ENCODE measurements at places on chromosomes 7 and 10. TPM values are rescaled to one million over a fixed set of nuclear protein-coding genes. Genes with fewer than 3 reads are reported as not detected.
A peak's percentile ranks its signal among the peaks of the same experiment; 100 is the strongest.

The ZNF804B gene
- not detected for total RNA-seq

The CAV2 gene
- 42.5 TPM for total RNA-seq

The SLC18A2 gene
- 11.5 TPM for total RNA-seq

The CHRM2 gene
- 1.2 TPM for total RNA-seq

The WBP1L gene
- total RNA-seq, result 80.8 TPM

The SSC4D gene
- not detected for total RNA-seq

The TBL2 gene
- 29.0 TPM for total RNA-seq

The LIPA gene
- 27.7 TPM for total RNA-seq

- no peak overlapping the region for H3K27ac ChIP-seq
- H3K4me1 ChIP-seq, result peaks cover 7% of the 10 kb centered on the region
- DNase-seq, result no peak
- H3K27me3 ChIP-seq, result no peaks in the 10 kb centered on the region
- no peak overlapping the region for H3K4me3 ChIP-seq
Observed at GRCh38 chr10:11335167-11335652, 276.2 kb downstream of the USP6NL start.

DNA sequence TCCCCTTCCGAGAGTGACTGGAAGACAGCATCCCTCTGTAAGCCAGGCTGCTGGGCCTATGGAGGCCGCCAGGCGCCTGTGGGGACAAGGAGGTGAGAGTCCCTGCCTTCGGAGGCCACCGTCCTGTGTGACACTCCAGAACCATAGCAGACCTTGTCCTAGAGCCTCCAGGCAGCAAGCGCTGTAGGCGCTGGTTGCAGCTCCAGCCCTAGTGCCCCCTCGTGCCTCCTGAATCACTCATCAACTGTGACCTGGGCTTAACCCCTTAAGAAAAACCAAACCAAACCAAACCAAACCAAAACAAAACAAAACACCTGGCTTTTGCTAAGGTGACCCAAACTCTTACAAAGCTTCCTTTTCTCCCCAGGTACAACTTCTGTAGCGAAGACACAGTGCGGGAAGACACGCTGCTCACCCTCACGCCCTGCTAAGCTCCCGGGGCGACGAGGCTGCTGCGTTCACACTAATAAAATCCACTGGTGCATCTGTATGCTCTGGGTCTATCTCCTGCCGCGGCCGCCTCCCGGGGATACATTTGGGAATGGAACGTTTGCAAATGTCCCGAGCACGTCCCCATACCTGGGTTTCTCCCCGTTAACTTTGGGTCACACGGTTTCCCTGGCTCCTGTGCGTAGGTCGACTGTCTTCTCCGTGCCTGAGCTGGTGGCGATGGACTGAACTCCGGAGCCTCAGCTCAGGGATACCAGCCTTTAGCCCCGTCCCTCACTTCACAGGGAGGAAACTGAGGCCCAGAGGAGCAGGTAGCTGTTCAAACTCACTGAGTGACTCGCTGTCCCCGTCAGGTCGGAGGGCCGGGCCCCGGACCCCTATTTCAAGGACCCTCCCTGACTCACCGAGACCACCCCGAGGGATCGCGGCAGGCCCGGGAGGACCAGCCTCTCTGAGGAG is 11.8 kb upstream of the PNLIPRP2 start:
- H3K36me3 ChIP-seq, result no peaks in the 10 kb centered on the region
- no peak overlapping the region for H3K27ac ChIP-seq
- H3K4me3 ChIP-seq, result peak overlapping the region; percentile 8

DNA sequence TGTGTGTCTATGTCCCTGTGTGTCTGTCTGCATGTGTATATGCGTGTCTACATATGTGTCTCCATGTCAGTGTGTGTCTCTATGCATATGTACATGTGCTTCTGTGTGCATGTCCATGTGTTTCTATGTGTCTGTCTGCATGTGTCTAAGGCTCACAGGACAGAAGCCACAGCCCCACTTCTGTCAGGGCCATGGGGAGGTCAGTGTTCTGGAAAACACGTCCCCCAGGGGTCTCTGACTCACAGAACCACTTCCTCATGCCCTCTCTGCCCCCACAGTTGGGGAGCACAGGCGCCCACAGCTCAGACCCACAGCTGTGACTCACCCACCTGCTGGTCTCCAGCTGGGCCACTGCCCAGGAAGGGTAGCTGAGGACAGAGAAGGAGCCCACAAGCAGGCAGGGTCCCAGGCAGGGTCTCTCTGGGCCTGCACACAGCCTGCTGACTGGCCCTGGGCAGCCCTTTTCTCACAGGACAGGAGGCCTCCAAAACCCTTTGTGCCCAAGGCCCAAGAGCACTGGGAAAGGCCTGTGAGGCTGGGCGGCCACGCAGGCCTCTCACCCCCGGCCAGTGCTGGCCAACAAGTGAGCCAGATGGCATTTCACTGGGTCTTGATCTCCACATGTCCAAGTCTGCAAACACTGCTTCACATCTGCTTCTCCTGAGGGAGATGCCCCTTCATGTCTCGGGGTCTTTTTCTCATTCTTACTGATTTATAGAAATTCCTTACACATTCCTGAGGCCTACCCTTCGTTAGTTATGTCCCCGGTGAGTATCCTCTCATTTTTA is 102.9 kb upstream of the FAM20C start:
- H3K4me3 ChIP-seq, result no peak overlapping the region
- H3K27me3 ChIP-seq, result no peaks in the 10 kb centered on the region
- peak; percentile 87 for DNase-seq
- H3K4me1 ChIP-seq, result peaks cover 40% of the 10 kb centered on the region
- no peaks in the 10 kb centered on the region for H3K36me3 ChIP-seq
- peak overlapping the region; percentile 82 for H3K27ac ChIP-seq

DNA sequence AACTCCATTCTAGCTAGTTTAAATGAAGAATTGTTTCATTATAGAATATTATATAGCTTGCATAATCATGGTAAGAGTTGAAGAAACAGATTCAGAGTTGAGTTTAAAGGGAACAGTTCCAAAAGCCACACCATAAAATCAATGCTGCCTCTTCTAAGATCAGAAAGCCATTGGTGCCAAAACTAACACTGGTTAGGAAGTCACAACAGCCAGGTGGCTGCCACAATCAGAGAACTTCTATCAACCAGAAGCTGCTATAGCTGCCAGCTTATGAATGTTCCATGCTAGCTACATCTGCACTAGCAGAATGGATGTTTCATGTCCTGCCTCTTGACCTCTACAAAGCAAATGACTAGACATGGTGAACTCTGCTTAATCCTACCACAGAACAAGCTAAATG is 583.1 kb upstream of the LRRN3 start:
- no peak for DNase-seq
- H3K27ac ChIP-seq, result no peak overlapping the region
- no peak overlapping the region for H3K4me3 ChIP-seq
- H3K27me3 ChIP-seq, result no peaks in the 10 kb centered on the region
- H3K36me3 ChIP-seq, result no peaks in the 10 kb centered on the region

DNA sequence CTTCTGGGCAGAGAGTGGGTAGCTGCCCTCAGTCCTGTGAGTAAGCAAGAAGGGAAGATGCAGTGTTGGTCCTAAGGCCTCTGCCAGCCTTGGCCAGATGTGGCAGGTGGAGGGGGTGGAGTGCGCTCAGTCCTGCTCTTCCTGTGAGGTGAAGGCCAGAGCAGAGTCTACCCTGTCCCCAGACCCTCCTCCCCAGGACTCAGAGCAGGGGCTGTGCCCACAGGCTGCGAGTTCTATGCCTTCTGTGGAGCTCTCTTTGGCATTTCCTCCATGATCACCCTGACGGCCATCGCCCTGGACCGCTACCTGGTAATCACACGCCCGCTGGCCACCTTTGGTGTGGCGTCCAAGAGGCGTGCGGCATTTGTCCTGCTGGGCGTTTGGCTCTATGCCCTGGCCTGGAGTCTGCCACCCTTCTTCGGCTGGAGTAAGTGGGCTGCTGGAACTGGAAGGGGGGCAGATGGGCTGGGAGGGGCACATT is 4.0 kb downstream of the OPN4 start:
- H3K36me3 ChIP-seq, result no peaks in the 10 kb centered on the region
- no peak overlapping the region for H3K4me3 ChIP-seq
- H3K4me1 ChIP-seq, result no peaks in the 10 kb centered on the region
- DNase-seq, result no peak

GRCh38 chr7:129684777-129685176 is 73.3 kb downstream of the NRF1 start:
- no peak for DNase-seq
- H3K4me1 ChIP-seq, result no peaks in the 10 kb centered on the region
- H3K4me3 ChIP-seq, result no peak overlapping the region
- no peaks in the 10 kb centered on the region for H3K36me3 ChIP-seq
- no peaks in the 10 kb centered on the region for H3K27me3 ChIP-seq

- DNase-seq, result no peak
- H3K27me3 ChIP-seq, result no peaks in the 10 kb centered on the region
- no peaks in the 10 kb centered on the region for H3K36me3 ChIP-seq
- H3K27ac ChIP-seq, result no peak overlapping the region
- no peaks in the 10 kb centered on the region for H3K4me1 ChIP-seq
Observed at GRCh38 chr7:148348466-148348865, 242.1 kb upstream of the C7orf33 start.

DNA sequence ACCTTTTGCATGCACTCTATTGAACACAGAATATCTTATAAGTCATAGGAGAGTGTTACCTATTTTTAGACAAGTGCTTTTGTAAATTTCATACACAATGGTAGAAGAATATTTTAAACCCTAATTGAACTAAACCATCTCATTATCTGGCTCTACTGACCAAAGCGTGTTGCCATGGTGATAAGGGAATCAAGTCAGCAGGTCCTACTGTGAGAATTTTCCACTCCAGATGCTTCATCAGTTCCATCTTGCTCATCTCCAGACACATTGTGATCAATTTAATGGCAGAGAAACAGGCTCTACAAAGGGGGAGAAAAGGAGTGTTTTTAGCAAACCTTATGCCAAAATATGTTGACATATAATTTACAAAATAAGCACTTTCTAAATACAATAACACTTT is 621.9 kb upstream of the GHITM start:
- H3K4me3 ChIP-seq, result no peak overlapping the region
- H3K4me1 ChIP-seq, result no peaks in the 10 kb centered on the region
- H3K27me3 ChIP-seq, result no peaks in the 10 kb centered on the region
- H3K36me3 ChIP-seq, result no peaks in the 10 kb centered on the region

- no peaks in the 10 kb centered on the region for H3K27me3 ChIP-seq
- H3K36me3 ChIP-seq, result no peaks in the 10 kb centered on the region
- H3K4me3 ChIP-seq, result no peak overlapping the region
- H3K27ac ChIP-seq, result no peak overlapping the region
- no peaks in the 10 kb centered on the region for H3K4me1 ChIP-seq
Observed at GRCh38 chr7:24637021-24637420, 63.8 kb downstream of the PALS2 start.

DNA sequence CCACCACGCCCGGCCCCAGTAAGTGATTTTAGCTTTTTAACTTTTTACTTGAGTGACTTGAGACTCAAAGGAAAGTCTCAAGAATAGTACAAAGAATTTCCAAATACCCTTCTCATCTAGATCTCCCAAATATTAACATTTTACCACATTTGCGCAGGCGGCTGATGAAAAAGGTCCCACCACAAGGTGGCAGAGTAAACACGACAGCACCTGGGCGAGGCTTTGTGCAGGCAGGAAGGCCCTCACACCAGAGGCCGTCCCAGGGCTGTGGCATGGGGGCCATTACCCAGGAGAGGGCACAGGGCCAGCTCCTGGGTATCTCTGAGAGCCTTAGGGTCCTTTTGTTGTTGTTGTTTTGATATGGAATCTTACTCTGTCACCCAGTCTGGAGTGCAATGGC is 50.0 kb upstream of the WIPI2 start:
- H3K4me3 ChIP-seq, result no peak overlapping the region
- no peak overlapping the region for H3K27ac ChIP-seq
- H3K27me3 ChIP-seq, result no peaks in the 10 kb centered on the region
- no peaks in the 10 kb centered on the region for H3K36me3 ChIP-seq
- DNase-seq, result no peak

GRCh38 chr10:84607523-84607922 is 279.1 kb downstream of the CCSER2 start:
- H3K4me3 ChIP-seq, result no peak overlapping the region
- H3K4me1 ChIP-seq, result no peaks in the 10 kb centered on the region
- H3K27me3 ChIP-seq, result no peaks in the 10 kb centered on the region

- peaks cover 21% of the 10 kb centered on the region for H3K4me1 ChIP-seq
- no peaks in the 10 kb centered on the region for H3K27me3 ChIP-seq
- no peak overlapping the region for H3K27ac ChIP-seq
Observed at GRCh38 chr7:3028758-3029093, 14.9 kb downstream of the CARD11 start.

GRCh38 chr7:38070718-38071117 is 107.3 kb upstream of the STARD3NL start:
- no peaks in the 10 kb centered on the region for H3K36me3 ChIP-seq
- H3K4me1 ChIP-seq, result no peaks in the 10 kb centered on the region
- no peak overlapping the region for H3K27ac ChIP-seq
- DNase-seq, result no peak

DNA sequence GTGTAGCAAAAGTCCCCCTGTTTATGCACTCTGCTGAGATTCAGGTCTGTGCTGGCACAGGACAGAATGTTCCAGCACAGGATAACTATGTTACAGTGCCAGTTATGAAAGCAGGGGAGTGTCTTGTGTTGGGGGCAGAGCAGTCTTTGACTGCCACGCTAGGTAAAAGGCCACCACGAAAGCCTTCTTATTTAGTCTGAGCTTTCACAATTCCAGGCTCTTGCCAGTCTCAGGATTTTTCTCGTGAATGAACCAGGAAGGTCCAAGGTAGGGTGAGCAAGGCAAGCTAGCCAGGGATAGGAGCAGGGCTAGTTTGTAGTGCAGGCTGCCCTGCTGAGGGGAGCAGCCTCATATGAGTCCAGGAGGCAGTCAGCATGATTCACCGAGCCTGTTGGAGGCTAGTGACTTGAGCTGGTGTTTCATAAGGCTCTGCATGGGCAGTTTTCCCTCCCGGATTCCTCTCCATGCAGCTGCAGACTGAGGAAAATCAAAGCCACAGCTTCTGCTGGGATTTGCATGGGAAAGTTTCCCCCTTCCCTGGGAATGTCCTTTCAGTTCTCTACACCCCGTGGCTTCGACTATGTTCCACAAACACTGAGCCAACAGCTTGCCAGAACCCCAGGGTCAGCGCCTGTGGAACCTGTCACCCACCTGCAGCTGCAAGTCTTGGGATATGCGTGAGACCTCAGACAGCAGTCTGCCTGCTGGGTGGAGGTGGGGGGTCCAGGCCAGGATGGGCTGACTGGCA is 112.3 kb downstream of the JCAD start:
- peaks cover 37% of the 10 kb centered on the region for H3K4me1 ChIP-seq
- no peak overlapping the region for H3K4me3 ChIP-seq
- H3K27me3 ChIP-seq, result no peaks in the 10 kb centered on the region
- peak overlapping the region; percentile 46 for H3K27ac ChIP-seq
- H3K36me3 ChIP-seq, result no peaks in the 10 kb centered on the region

- no peak overlapping the region for H3K4me3 ChIP-seq
- no peak for DNase-seq
- no peaks in the 10 kb centered on the region for H3K4me1 ChIP-seq
- no peak overlapping the region for H3K27ac ChIP-seq
- H3K36me3 ChIP-seq, result no peaks in the 10 kb centered on the region
- H3K27me3 ChIP-seq, result no peaks in the 10 kb centered on the region
Observed at GRCh38 chr10:7206412-7207100, 204.3 kb downstream of the SFMBT2 start.

DNA sequence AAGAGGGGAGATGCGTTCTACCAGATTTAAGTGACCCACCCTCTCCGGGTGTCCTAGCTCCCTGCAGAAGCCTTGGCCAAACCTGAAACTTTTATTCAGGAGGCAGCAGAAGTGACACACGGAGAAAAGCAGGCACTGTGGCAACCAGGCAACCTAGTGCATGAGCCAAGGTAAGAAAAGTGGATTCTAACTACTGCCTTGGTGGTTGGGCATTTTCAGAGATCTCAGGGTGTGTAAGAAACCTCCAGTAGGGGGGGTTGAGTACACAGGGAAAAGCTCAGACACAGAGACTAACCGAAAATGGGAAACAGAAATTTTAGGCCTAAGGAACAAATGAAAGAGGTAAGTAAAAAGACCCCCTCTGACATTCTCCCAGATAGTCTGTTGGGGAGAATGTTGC is 645.7 kb downstream of the ANKRD7 start:
- H3K27me3 ChIP-seq, result no peaks in the 10 kb centered on the region
- no peak for DNase-seq
- H3K27ac ChIP-seq, result no peak overlapping the region
- H3K36me3 ChIP-seq, result no peaks in the 10 kb centered on the region
- no peaks in the 10 kb centered on the region for H3K4me1 ChIP-seq

All from vagina (tissue), 2 donors.